Chondrocyte (in vitro differentiated cells): ENCODE measurements at places on chromosomes 1 and 21.

DNA sequence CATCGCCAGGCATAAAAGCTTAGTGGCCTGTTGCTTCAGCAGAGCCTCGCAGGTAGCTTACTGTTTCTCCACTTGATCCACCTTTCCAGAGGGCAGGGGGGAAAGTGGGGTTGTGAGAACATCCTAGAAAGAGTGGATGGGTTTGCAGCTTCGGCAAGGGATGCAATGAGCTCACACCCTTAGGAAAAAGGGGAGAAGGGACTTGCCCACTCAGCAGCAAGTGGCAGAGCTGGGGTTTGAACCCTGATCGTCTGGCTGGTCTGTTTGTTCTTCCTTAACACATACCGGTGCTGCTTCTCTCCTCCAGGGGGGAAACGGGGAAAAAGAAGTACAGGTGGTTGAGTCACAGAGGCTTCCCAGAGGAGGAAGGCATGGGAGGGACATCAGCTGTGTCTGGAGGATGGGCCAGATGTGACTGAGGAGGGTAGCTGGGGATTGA lies 1.0 kb downstream of the TMEM201 start:
- H3K4me3 ChIP-seq: peak overlapping the region; percentile 71
- H3K36me3 ChIP-seq: no peaks in the 10 kb centered on the region
- no peak for DNase-seq
- no peak overlapping the region for H3K27ac ChIP-seq

DNA sequence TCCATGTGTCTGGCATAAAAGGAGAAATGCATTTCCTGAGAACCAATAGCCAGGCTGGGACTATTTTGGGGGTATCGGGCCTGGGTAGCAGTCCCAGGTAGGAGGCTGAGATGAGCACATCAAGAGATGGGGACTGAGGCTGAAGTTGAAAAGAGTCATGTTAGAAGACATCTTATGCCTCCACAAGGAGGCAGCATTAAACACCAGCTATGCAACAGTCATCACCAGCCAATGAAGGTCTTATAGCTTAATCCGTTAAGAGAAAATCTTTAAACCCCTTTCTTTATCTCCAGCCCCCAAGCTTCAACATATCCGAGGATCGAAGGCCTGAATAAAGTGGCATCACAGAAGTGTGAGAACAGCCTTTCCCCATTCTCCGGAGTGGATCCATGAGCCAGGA lies 640.7 kb upstream of the PTBP2 start:
- H3K27ac ChIP-seq: no peak overlapping the region
- no peak overlapping the region for H3K4me3 ChIP-seq
- H3K27me3 ChIP-seq: no peaks in the 10 kb centered on the region
- H3K4me1 ChIP-seq: no peaks in the 10 kb centered on the region
- peaks cover 2% of the 10 kb centered on the region for H3K36me3 ChIP-seq

DNA sequence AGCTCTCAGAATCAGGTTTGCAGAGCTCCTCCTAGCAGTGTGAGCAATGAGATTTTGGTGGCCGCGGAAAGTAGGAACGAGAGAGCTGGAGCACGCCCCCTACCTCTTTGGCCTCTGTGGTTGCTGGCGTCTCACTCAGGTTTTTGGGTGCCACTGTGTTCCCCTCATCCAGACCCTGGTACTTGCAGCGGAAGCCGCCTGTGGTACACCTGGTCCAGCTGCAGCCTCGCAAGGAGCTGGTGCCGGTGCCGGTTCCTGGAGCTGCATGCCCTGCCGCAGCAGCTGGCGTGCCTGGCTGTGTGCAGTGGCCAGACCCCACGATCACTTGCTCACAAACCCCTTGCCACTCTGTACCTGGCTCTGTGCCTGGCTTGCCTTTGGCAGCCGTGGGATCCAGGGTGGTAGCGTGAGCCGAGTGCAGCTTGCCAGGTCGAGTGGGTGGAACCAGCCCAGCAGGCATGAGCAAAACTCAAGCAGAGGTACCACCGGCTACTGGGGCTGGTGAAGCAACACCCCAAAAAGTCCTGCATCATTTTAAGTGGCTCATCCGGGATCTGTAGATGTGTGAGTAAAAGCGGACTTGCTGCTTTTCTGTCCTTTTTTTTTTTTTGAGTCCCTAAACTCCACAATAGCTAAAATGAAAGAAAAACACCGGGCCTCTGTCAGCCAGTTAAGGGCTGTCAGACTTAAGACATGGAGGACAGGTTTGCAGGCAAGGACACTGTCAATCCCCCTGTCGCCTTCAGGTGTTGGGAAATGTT lies 844.9 kb downstream of the KCNT2 start:
- peaks cover 7% of the 10 kb centered on the region for H3K4me1 ChIP-seq
- H3K36me3 ChIP-seq: no peaks in the 10 kb centered on the region
- DNase-seq: peak; percentile 82

DNA sequence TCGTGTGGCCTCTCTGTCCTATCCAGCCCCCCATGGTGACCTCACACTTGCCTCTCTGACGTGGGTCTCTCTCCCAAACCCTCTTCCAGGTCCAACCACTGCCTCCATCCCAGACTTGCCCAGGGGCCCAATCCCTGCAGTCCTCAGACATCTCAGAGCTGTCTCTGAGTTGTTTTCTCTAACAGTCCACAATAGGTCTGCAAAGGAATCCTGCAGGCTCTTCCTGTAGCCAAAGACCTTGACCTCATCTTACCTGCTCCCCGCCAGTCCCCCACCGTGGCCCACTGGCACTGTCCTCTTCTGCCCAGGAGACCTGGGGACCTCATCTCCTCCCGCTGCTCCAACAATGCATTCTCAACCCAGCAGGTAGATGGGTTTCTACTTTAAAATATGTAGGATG lies 10.0 kb downstream of the RNF187 start:
- H3K27ac ChIP-seq: peak overlapping the region; percentile 34
- DNase-seq: no peak
- H3K4me3 ChIP-seq: no peak overlapping the region
- no peaks in the 10 kb centered on the region for H3K27me3 ChIP-seq
- peaks cover 25% of the 10 kb centered on the region for H3K36me3 ChIP-seq
